ENCODE measurements at places on chromosomes 5 and 9. TPM values are rescaled to one million over a fixed set of nuclear protein-coding genes. Genes with fewer than 3 reads are reported as not detected.

ODF2 gene
- total RNA-seq, result 15.8 TPM

LRRC26 gene
- 0.67 TPM for total RNA-seq

HSPA5 gene
- 47.6 TPM for total RNA-seq

RNF14 gene
- 55.3 TPM for total RNA-seq

PDZD2 gene
- total RNA-seq, result 3.6 TPM

DMRT2 gene
- total RNA-seq, result not detected

SLC25A25 gene
- 23.1 TPM for total RNA-seq

COL15A1 gene
- total RNA-seq, result not detected

TRIP13 gene
- 60.3 TPM for total RNA-seq

LIFR gene
- total RNA-seq, result 11.8 TPM

- DNase-seq, result no peak
Measured at GRCh38 chr5:4780633-4781032, 359.5 kb upstream of the ADAMTS16 start.

GRCh38 chr5:117731446-117731845 is 1156.8 kb upstream of the SEMA6A start:
- no peak for DNase-seq

DNA sequence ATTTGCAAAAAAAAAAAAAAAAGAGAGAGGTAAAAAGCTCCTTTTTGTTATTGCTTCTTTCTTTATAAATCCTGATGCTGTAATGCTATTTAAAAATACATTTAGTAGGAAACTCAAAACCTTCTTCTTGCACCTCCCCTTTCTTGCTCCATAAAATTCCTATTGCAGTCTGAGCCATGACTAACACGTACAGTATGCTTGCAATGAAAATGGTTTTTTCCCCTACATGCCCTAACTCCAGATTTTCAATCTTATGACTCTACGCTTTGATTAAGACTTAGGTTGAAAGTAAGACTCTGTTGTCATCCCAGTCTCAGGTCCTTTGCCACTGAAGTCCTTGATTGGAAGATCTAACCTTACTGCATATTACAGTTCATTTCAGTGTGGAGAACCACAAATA is 23.9 kb downstream of the FGF10 start:
- no peak for DNase-seq

GRCh38 chr5:54001976-54002775 is 308.2 kb downstream of the ARL15 start:
- no peak for DNase-seq

- DNase-seq, result peak; percentile 59
Measured at GRCh38 chr9:16704116-16705110, 166.1 kb downstream of the BNC2 start.

GRCh38 chr5:174423558-174423957 is 300.8 kb upstream of the MSX2 start:
- no peak for DNase-seq

GRCh38 chr9:72390907-72391306 is 25.9 kb upstream of the ZFAND5 start:
- no peak for DNase-seq

DNA sequence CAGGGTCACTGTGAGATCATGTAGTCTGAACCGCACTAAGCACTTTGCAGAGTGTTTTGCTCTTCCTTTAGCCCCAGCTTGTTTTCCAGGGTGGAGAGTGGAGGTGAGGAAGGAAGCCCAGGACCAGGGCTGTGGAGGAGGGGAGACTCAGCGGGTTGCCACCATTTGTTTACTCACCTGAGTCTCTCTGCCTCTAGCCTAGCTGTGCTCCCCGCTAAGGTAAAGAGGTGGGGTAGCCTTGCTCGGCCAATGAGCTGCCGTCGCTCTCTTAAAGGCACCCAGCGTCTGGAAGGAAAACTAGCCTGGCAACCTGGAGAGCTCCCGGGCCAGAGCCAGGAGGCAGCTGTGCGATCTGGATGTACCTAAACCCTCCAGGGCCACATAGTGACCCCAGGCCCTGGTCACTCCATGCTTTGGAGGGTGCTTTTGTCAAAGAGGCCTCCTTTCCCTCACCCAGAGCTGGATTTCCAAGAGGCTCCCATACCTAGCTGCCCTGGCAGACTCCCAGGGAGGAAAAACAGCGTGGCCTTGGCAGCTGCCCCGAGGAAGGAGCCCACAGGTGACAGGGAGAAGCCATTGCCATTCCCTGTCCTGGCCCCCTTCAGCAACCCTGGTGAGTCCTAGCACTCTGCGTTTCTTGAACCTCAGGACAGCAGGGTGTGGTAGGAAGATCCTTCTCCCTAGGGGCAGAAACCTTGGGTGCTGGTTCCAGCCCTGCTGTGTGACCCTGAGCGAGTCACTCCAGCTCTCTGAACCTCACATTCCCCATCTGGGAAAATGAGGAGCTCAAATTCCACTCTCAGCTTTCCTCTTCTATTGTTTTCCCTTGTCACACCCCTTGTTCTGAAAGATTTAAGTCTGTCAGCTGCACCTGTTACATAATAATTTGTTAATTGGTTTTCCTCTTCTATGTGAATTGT is 42.4 kb upstream of the LARP1 start:
- DNase-seq, result peak; percentile 73

- no peak for DNase-seq
Measured at GRCh38 chr5:111221139-111221538, 3.0 kb upstream of the CAMK4 start.

- DNase-seq, result no peak
Measured at GRCh38 chr5:124728968-124729332, 17.5 kb downstream of the ZNF608 start.

DNA sequence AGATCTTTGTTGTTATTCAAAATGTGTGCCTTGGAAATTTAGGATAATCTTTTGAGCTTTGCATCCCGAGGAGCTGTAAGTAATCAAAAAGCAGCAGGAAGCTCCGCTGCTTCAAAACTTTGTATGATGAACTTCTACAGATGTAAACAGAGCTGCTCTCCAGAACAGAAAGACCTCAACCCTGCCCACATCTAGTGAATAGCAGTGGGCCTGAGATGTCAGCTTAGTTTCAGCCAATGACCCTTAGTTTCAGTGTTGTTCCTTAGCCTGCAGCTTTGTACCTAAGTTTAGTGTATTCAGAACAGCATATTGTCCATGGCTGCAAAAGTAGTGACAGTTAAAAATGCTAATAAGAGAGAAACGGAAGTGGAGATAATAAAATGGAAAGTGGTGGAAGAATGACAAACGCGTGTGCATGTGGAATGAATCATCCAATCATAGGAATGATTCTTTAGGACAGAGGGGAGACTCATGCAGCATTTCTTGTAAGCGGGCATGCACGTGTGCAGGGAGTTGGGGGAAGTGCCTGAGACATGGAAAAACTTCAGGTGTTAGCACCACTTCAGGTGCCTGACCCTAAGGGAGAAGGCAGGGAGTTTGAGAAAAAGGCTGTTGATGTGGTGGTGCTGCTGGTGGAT is 24.9 kb downstream of the SNX24 start:
- no peak for DNase-seq

DNA sequence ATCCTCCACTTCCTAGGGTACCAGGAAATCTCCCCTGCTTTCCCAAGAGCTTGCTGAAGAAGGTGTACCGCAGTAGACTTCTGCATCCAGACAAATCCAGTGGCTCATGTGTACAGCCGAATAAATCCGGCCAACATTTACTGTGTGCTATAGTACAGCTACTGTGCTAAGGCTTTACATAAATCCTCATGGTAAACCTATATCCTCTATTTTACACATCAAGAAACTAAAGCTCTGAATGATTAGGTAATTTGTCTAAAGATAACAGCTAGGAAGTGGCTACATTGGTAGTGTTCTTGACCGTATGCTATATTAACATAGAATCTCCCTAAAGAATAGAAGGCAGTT is 511 bp upstream of the WDR41 start:
- DNase-seq, result no peak

DNA sequence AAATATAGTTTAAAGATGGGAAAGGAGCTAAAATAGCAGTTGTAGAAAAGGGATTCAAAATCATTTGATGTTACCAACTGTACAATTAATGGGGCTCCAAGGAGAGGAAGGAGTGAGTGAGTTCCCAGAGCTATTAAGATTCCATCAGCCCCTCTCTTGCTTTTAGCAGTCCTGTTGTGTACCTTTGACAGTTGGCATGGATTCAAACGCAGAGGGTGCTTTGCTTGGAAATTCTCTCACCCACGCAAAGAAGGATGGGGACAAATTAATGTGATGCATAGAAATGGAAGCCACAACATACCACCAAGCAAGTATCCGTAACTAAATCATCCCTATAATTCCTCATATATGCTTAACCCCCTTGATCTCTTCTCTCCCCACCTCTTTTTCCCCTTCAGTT is 461.3 kb downstream of the EBF1 start:
- DNase-seq, result no peak

GRCh38 chr5:96638561-96638960 is 23.6 kb upstream of the CAST start:
- DNase-seq, result no peak

DNA sequence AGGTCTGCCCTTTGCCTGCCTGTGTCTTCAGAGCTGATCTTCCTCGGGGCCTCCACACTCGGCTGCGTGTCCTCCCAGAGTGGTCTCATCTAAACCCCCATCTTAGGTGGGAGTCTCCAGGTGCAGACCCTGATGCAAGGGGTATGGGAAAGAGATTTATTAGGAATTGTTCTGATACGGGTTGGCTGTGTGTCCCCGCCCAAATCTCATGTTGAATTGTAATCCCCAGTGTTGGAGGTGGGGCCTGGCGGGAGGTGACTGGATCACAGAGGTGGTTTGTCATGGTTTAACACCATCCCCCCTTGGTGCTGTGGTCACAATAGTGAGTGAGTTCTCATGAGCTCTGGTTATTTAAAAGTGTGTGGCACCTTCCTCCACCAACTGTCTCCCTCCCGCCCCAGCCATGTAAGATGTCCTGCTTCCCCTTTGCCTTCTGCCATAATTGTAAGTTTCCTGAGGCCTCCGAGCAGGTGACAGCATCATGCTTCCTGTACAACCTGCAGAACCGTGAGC is 208.4 kb downstream of the AOPEP start:
- no peak for DNase-seq

DNA sequence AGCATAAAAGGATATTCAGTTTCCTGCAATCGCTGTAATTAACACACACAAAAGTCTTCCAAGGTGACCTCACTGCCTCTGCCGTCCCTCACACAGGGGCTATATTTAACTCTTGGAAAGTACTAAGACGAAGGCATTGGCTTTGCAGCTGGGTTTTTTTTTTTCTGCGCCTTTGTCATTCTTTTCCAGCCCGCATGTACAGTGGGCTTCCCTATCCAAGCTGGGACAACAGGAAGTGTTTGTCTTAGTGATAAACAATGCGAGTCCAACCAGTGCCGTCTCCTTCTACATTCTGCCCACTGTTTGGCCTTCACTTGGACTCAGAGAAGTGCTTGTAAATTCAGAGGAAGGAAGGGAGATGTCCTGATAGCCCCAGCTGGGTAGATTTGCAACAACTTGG is 17.6 kb downstream of the AFAP1L1 start:
- DNase-seq, result no peak

- no peak for DNase-seq
Measured at GRCh38 chr5:55149308-55149795, 10.6 kb upstream of the GPX8 start.

DNA sequence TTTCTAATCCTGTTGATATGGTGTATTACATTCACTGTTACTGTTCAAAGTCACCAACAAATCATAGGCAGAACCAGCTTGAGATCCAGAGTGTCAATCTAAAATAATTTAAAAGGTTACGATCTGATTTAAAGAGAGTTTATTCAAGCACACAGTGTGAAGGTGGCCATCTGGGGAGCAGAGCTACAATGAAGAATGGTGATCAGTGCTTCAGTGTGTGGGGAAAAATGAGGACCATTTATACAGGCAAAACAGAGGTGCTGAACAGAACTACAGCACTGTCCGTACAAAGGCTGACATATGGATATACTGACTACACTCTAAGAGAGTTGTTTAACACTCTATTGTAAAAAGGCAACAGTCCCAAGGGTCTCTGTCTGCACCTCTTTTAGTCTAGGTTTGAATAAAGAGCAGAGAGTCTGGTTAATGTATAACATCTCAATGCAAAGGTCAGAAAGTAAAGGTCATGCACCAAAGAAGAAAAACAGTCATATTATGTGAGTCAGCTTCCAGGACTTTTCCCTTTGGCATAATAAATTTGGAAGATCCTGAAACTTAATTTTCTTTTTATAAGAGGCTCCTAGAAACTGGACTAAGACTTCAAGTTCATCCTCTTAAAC is 29.7 kb upstream of the TDRD7 start:
- no peak for DNase-seq

DNA sequence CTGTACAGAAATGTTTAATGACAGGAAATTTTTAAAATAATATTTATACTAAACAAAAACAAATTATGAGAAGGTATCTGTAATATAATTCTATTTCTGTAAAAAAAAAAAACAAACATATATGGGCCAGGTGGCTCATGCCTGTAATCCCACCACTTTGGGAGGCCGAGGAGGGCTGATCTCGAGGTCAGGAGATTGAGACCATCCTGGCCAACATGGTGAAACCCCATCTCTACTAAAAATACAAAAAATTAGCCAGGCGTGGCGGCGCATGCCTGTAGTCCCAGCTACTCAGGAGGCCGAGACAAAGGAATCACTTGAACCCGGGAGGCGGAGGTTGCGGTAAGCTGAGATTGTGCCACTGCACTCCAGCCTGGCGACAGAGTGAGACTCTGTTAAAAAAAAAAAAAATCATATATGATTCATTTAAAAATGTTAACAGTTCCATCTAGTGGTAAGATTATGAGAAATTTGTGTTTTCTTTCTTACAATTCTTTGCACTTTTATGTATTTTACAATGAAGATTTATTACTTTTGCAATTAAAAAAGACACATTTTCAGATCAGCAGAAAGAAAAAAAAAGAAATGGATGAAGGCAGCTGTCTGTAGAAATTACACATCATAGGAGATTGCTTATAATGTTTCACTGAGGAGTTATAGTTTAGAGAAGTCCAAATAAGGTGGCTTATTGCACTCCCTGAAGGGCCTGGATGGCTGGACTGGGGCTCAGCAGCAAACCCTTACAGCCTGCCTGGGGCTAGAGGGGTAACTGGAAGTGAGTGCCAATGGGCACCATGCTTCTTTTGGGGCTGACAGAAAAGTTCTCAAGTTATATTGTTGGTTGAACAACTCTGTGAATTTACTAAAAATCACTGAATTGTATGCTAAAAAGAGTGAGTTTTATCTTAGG is 20.3 kb downstream of the C9orf153 start:
- DNase-seq, result no peak

GRCh38 chr5:133850811-133851210 is 117.6 kb downstream of the C5orf15 start:
- DNase-seq, result no peak

DNA sequence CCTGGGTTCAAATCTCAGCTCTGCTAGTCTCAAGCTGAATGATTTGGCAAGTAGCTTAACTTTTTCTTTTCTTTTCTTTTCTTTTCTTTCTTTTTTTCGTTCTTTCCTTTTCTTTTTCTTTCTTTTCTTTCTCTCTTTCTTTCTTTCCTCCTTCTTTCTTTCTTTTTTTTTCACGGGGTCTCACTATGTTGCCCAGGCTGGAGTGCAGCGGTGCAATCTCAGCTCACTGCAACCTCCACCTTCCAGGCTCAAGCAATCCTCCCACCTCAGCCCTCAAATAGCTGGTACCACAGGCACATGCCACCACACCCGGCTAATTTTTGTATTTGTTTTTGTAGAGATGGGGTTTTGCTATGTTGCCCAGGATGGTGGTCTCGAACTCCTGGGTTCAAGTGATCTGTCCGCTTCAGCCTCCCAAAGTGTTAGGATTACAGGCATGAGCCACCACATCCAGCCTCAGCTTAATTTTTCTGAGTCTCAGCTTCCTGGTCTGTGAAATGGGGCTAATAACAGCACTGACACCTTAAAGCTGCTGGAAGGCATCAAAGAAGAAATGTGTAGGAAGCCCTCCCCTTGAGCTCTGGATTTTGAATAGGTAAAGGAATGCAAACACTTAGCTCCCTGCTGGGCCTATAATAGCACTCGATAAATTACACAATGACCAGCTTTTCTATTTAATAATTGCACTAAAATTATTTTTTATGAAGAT is 17.5 kb upstream of the PPARGC1B start:
- DNase-seq, result no peak

All from H7 (cell line).